Fibroblast of the aortic adventitia (primary cell): ENCODE measurements at places on chromosomes 4 and X. TPM values are rescaled to one million over a fixed set of nuclear protein-coding genes. Genes with fewer than 3 reads are reported as not detected.
A peak's percentile ranks its signal among the peaks of the same experiment; 100 is the strongest.

DNA sequence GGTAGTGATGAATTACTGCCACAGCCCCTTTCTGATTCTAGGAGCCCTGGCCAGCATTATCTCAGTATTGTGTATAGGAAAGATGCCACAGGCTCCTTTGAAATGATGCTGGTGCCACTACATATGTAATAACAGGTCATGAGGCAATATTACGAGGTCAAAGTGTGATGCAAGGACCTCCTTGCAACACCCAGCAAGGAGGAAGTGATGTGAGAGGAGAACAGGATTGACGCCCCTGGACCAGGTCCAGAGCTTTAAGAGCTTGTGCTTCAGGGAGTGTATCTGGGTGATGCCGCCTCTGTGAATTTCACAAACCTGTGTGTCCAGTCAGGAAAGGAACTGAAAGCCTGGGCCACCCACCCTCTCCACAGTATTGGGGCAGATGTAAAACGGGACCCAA, 261.8 kb downstream of the MID1IP1 start:
- DNase-seq, result peak; percentile 1

GRCh38 chrX:10045327-10046000, 78.3 kb downstream of the CLDN34 start:
- peak; percentile 68 for DNase-seq

- DNase-seq, result peak; percentile 42
Measured at GRCh38 chr4:177322266-177322665, 12.6 kb downstream of the NEIL3 start.

DNA sequence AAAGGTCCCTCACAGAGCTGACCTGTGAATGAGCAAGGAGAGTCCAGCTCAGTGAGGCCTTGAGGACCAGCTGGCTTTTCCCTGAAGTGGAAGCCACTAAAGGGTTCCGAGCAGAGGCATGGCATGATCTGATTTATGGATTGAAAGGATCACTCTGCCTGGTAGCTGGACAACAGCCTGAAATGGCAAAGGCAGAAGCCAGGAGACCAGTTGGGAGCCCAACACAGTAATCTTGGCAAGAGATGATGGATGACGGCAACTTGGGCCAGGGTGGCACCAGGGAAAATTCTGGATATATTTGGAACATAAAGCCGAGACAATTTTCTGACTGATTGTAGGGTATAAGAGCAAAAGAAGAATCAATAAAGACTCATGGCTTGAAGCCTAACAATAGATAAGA, 69.3 kb upstream of the STIM2 start:
- no peak for DNase-seq

DNA sequence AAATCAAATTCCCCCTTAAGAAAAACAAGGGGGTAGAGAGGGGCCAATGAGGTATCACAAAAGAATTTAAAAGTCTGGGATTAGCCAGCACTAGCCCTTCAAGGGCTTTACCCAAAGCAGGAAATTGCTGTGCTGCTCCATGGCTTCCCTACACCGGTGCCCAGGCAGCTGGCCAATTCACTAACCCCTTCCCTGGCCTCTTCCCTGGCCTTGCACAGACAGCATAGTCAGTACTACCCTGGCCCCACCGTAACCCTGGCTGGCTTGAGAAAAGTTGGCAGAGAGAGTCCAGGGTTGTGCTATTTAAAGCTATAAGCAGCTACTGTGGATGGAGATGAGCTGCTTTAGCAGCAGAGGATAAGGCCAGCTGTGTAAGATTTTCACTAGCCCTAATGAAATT, 43.1 kb downstream of the ADAMTS3 start:
- DNase-seq, result peak; percentile 83

DNA sequence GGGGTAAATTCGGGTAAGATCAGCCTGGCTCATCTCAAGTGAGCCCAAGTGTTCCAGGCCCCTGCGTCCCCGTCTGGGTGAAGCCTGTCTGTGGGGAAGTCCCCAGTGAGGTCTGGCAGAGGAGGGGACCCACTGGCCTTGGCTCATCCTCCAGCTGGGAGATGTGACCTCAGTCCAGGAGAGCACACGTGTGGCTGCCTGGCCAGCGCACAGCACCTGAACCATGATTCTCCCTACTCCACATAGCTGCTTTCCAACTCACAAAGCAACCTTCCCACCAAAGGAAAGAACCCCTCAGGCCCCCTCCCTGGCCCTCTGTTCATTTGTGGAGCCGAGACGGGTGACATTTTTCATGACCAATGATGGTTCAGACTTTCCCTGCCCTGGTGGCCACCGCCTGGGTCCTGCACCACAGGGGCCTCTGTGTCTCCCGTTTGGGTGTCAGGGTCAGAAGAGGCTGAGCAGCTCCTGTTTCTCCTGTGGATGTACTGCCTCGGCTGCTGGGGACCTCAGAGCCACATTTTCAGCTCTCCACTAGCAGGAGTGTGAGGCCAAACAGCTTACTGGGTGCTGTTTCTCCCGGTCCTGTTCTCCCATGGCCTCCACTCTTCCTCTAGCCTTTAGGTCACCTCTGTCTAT, 111.4 kb downstream of the CPZ start:
- no peak for DNase-seq

- no peak for DNase-seq
Measured at GRCh38 chr4:2390146-2390545, 28.3 kb downstream of the ZFYVE28 start.

Gene AVPR2
- total RNA-seq, result not detected in 2 replicates

Gene SPINK2
- not detected in 2 replicates for total RNA-seq

Gene OCIAD2
- 2.9 and 20.3 TPM in 2 replicates for total RNA-seq

Gene PPM1K
- 11.1 and 144 TPM in 2 replicates for total RNA-seq

Gene TKTL2
- total RNA-seq, result not detected in 2 replicates
